CD4-positive, alpha-beta T cell treated with Interleukin-4 for 1 hour (primary cell): ENCODE measurements at places on chromosomes 11 and 22.

- no peak for DNase-seq
These were observed 80.5 kb downstream of the MYO7A start for GRCh38 chr11:77208535-77208934.

DNA sequence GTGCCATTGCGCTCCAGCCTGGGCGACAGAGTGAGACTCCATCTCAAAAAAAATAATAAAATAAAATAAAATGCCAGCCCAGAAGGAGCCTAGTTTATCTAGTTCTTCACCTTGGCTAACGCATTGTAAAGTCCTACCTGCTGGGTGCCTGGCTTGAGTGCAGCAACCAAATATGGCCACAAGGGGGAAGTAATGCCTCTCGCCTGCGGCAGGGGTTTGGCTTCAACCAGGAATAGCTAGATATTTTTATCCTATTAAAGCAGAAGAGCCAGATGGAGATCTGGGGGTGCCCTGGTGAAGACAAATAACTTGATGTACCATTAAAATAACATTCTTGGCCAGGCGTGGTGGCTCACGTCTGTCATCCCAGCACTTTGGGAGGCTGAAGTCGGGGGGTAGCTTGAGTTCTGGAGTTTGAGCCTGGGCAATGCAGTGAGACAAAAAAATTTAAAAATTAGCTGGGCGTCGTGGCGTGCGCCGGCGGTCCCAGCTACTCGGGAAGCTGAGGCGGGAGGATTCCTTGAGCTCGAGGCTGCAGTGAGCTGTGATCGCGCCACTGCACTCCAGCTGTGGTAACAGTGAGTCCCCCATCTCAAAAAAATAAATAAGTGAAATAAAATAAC lies 20.6 kb upstream of the PLEKHB1 start:
- DNase-seq, result peak; percentile 73

- DNase-seq, result no peak
These were observed 132.4 kb upstream of the ZC3H12C start for GRCh38 chr11:109960831-109961230.

DNA sequence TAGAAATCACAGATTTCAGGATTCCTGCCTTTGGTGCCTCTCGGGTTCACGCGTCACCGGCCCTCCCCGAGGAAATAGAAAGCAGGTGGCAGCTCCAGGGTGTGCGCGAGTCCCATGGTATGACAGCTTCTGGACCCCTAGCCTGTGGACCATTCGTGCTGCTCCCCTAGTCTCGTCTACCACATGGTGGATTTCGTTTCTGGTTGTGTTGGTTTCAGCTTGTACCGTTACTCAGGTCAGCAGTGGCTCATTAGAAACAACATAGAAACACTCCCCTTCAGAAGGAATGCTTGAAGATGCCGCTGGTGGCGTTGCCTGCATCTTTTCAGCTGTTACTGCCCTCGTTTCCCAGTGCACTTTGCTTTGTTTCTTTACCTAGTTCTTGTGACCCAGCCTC lies 700 bp downstream of the TTC17 start:
- DNase-seq, result no peak

DNA sequence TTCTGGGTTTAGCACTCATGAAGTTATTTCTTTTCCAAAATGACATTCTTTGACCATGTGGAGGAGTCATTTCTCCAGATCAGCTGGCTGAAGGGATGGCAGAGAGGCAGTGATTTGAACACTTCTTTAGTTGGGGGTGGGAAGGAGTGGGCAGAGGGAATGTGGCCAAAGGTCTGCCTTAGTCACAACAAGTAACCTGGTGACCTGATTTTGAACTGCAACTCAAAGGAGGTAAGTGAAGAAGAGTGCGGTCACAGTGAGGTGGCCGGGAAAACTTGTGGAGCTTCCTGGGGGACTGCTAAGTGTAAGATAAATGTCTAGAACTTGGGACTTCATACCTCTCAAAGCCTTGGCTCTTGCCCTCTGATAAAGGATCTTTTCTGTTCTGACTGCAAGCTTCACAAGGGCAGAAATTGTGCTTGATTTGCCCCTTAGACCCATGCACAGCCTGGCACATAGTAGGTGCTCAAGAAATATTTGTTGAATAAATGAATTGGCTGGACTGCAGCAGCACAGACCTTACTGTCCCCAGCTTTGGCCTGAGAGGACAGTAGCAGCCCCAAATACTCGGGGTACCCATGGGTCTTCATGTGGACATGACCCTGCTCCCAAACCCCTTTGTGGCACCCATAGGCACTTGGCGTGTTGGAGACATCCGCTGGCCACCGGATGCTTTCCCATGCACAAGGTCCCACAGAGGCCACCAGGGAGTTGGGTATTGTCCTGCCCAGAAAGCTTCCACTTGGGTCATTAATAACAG lies 99.0 kb upstream of the ALX4 start:
- DNase-seq, result no peak

DNA sequence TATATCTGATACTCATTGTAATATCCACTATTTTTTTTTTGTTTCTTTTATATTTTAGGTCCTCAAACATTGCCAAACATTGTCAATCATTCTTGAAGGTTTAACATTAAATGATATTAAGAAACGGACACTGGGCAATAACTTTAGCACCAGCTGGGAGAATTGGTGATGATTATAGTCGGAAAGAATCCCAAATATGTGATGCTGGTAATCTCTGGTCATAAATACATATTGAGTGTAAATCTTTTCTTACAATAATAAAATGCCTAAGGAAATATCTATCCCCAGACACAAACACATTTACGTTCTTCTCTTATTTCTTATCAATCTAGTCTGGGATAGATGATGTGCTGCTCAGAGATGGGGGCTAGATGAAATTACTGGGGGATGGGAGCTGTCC lies 25.2 kb downstream of the OR51E2 start:
- DNase-seq, result no peak
